ENCODE measurements at places on chromosomes 13 and 19. TPM values are rescaled to one million over a fixed set of nuclear protein-coding genes. Genes with fewer than 3 reads are reported as not detected.

The TMEM272 gene
- not detected for total RNA-seq

The NCAN gene
- total RNA-seq: 0.03 TPM

The CYP4F2 gene
- not detected for total RNA-seq

The ATP8B3 gene
- 2.5 TPM for total RNA-seq

The C1QTNF9B gene
- not detected for total RNA-seq

The SPRED3 gene
- 3.1 TPM for total RNA-seq
